ENCODE measurements at places on chromosomes 1 and 21. TPM values are rescaled to one million over a fixed set of nuclear protein-coding genes. Genes with fewer than 3 reads are reported as not detected.

IRF6 gene
- polyA plus RNA-seq: 1.9 TPM

GRCh38 chr21:26136671-26137070 is 33.9 kb downstream of the APP start:
- DNase-seq: no peak

DNA sequence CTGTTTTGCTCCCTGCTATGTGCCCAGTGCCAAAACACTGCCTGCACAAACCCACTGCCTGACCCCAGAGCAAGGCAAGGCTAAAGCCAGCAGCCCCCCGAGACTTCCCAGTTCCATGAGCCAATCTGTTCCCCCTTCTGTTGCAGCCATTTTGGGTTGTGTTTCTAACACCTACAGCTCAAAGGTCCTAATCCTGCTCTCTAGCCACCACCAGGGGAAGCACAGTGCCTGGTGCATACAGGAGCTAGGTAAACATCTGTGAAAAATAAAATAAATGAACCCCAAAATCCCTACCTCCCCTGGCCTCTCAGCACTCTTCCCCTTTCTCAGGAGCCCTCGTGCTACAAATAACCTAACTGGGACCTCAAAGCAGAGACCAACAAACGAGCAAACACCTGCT is 190.2 kb downstream of the MATN1 start:
- DNase-seq: no peak

KRTAP19-1 gene
- polyA plus RNA-seq: not detected

SIPA1L2 gene
- polyA plus RNA-seq: 82.1 TPM

USH2A gene
- not detected for polyA plus RNA-seq

DNA sequence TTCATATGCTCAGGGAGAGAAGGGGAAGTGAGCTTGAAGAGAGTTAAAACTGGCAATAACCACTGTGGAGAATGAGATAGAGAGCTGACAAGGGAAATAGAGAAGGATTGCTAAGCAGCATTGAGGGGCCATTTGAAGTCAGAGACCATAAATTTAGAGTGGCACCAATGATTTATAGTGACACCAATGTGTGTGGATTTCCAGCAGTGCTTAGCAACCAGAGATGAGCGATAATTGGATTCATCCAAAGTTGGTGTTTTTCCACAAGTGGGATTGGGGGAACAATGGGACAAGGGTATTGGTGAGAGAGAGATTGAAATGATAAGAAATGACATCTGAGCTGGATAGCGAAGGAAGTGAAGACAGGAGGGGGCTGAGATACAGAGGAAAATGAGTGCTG is 114.1 kb downstream of the C1orf94 start:
- DNase-seq: no peak

SPRR3 gene
- polyA plus RNA-seq: not detected

CHD5 gene
- 0.11 TPM for polyA plus RNA-seq

TIE1 gene
- polyA plus RNA-seq: 4.3 TPM

IL20 gene
- polyA plus RNA-seq: not detected
